Transverse colon (tissue), 4 donors: ENCODE measurements at places on chromosomes 1 and 21. TPM values are rescaled to one million over a fixed set of nuclear protein-coding genes. Genes with fewer than 3 reads are reported as not detected.
A peak's percentile ranks its signal among the peaks of the same experiment; 100 is the strongest.

- DNase-seq: no peak
- no peak overlapping the region for H3K27ac ChIP-seq
- no peaks in the 10 kb centered on the region for H3K4me1 ChIP-seq
- no peak overlapping the region for H3K4me3 ChIP-seq
- H3K36me3 ChIP-seq: peaks cover 2% of the 10 kb centered on the region
Observed at GRCh38 chr1:45635211-45635610, 11.4 kb upstream of the CCDC17 start.

GRCh38 chr1:108556066-108556465 lies 3.8 kb upstream of the EEIG2 start:
- no peak overlapping the region for H3K4me3 ChIP-seq
- no peaks in the 10 kb centered on the region for H3K27me3 ChIP-seq
- H3K4me1 ChIP-seq: peaks cover 18% of the 10 kb centered on the region

DNA sequence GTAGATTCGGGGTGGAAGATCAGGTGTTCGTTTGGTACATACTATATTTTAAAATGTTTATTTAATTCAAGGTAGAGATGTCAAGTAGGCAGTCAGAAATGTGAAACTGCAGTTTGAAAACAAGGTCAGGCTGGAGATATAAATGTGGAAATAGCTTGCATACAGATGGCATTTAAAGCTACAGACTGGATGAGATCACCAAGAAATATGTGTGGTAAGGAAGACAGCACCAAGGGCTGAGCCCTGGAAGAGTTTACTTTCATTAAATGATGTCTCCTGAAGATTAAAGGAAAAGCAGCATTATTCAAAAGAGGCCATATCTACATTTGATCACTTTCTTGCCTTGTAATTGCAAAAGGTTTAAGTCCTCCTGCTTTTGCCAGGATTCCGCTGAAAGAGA lies 271.3 kb downstream of the PTBP2 start:
- H3K4me1 ChIP-seq: no peaks in the 10 kb centered on the region
- H3K4me3 ChIP-seq: no peak overlapping the region
- no peak for DNase-seq
- no peaks in the 10 kb centered on the region for H3K36me3 ChIP-seq

- no peak overlapping the region for H3K4me3 ChIP-seq
- no peaks in the 10 kb centered on the region for H3K36me3 ChIP-seq
- no peaks in the 10 kb centered on the region for H3K27me3 ChIP-seq
- no peak for DNase-seq
- H3K4me1 ChIP-seq: no peaks in the 10 kb centered on the region
Observed at GRCh38 chr21:20306836-20307235, 691.4 kb upstream of the NCAM2 start.

DNA sequence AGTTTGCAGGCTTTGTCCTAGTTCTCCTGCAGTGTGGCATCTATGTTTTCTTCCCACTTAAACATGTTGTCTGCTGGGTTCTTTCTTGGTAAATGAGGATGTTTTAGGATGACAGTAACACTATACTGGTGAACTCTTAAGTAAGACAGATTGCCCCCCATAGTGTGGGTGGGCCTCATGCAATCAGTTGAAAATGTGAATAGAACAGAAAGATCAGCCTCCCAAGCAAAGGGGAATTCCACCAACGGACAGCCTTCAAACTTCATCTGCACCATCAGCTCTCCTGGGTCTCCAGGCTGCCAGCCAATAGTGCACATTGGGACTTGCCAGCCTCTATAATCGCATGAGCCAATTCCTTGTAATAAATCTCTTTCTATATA lies 10.7 kb upstream of the TARBP1 start:
- H3K27me3 ChIP-seq: no peaks in the 10 kb centered on the region
- no peak overlapping the region for H3K27ac ChIP-seq
- H3K36me3 ChIP-seq: no peaks in the 10 kb centered on the region
- H3K4me3 ChIP-seq: no peak overlapping the region
- DNase-seq: no peak

- H3K4me3 ChIP-seq: no peak overlapping the region
- no peak overlapping the region for H3K27ac ChIP-seq
- no peak for DNase-seq
Observed at GRCh38 chr1:156080241-156080862, 1.9 kb downstream of the MEX3A start.

DNA sequence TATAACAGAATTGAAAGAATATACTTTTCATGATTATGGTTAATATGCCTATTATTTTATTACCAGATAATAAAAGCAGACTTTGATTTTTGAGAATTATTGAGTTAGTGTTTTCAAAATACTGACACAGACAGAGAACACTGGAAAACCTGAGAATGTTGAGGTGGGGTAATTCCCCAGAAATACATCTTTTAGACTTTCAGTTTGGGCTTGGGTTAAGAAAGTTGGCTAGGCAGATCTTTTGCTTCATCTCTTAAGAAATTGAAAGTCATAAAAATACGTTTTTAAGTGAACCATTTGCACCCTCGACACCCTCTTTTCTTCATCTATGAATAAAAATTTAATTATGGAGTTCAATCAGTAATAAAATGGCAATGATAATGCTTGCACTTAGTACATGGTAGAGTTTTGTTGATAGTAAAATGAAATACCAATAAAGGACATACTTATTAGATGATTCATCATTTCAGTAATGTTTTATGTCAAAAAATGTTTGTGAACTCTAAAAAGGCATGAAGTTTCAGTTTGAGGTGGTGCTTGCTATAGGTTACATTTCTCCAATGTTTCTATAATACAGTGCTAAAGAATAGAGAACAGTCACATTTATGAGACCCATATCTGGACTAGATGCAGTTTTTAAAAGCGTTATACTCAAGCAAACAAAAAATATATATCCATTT lies 1.9 kb upstream of the SAMSN1 start:
- no peaks in the 10 kb centered on the region for H3K4me1 ChIP-seq
- H3K4me3 ChIP-seq: no peak overlapping the region
- no peaks in the 10 kb centered on the region for H3K36me3 ChIP-seq

DNA sequence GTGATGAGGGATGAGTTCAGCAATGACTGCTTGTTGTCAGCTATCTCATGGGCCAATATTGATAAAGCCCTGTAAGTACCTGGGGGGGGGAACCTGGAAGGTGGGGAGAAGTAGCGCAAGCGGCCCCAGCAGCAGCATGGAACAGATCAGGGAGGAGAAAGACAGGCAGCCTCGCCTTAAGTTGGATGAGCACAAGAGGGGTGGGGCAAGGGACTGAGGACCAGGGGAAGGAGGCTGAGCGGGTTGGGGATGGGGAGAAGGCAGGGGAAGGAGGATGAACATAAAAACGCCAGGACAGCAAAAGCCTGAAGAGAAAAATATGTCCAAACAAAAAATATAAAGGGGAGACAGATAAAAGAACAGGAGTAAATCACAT lies 70.6 kb downstream of the ALG14 start:
- no peaks in the 10 kb centered on the region for H3K27me3 ChIP-seq
- peaks cover 8% of the 10 kb centered on the region for H3K4me1 ChIP-seq
- peak overlapping the region; percentile 52 for H3K27ac ChIP-seq
- H3K36me3 ChIP-seq: no peaks in the 10 kb centered on the region
- no peak for DNase-seq

DNA sequence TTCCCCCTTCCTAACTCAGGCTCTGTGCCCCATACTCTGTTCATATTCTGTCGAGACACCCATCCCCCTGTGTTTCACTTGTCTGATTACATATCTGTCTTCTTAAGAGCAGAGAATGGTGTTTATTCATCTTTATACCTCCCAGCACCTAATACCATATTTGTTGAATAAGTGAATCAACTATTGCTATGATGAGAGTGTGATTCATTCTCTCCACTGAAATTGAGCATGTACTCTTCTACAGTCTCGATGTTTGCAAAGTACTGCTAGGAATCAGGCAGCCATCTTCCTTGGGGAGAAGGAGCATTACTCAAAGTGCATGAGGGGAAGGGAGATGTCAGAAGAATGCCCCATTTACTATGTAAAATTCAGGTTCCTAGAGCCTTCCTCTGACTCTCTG lies 27.0 kb downstream of the TBX15 start:
- no peak overlapping the region for H3K4me3 ChIP-seq
- H3K27me3 ChIP-seq: no peaks in the 10 kb centered on the region
- DNase-seq: no peak
- no peak overlapping the region for H3K27ac ChIP-seq
- H3K4me1 ChIP-seq: no peaks in the 10 kb centered on the region

DNA sequence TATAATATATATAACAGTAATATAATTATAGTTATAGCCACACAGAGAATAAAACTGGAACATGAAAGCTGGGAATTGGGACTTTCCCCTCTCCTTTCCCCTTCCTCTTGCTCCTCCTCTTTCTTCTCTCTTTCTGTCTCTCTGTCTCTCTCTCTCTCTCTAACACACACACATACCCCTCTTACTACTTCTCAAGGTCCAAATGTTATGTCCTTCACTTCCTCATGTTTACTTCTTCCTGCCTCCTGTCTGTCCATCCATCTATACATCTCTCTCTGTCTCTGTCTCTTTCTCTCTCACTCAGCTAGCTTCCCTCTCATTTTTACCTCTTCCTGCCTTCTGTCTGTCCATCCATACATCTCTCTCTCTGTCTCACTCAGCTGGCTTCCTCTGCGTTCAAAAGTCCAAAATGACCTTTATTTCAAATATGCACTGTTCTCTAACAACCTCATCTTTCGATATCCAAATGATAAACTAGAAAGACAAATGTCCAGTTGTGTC lies 261.1 kb downstream of the SIPA1L2 start:
- H3K36me3 ChIP-seq: no peaks in the 10 kb centered on the region
- peaks cover 12% of the 10 kb centered on the region for H3K4me1 ChIP-seq
- DNase-seq: no peak
- no peak overlapping the region for H3K4me3 ChIP-seq

GRCh38 chr1:226786550-226786949 lies 47.5 kb upstream of the ITPKB start:
- no peaks in the 10 kb centered on the region for H3K27me3 ChIP-seq
- no peak for DNase-seq
- H3K36me3 ChIP-seq: no peaks in the 10 kb centered on the region
- peaks cover 18% of the 10 kb centered on the region for H3K4me1 ChIP-seq
- H3K27ac ChIP-seq: peak overlapping the region; percentile 72
- H3K4me3 ChIP-seq: no peak overlapping the region

DNA sequence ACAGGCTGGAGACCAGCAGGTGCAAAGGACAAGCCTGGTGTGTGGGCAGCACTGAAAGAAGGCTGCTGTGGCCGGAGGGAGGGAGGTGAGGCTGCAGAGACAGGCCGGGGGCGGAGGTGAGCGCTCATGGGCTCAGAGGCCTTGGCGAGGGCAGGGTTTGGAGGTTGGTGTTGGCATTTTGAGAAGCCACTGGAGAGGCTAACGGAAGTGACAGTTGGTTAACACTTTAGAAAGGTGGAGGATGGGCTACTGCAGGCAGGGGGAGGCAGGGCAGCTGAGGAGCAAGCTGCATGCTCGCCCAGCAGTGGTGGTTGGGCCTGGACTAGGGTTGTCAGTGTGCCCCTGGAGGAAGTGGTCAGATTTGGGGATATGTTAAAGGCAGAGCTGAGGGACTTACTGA lies 37.5 kb downstream of the QSOX1 start:
- H3K4me1 ChIP-seq: no peaks in the 10 kb centered on the region
- no peaks in the 10 kb centered on the region for H3K36me3 ChIP-seq
- H3K4me3 ChIP-seq: no peak overlapping the region
- no peaks in the 10 kb centered on the region for H3K27me3 ChIP-seq
- no peak for DNase-seq
- no peak overlapping the region for H3K27ac ChIP-seq

- peak overlapping the region; percentile 78 for H3K4me3 ChIP-seq
- peaks cover 66% of the 10 kb centered on the region for H3K4me1 ChIP-seq
- DNase-seq: peak; percentile 34
- no peaks in the 10 kb centered on the region for H3K36me3 ChIP-seq
- H3K27me3 ChIP-seq: no peaks in the 10 kb centered on the region
- H3K27ac ChIP-seq: peak overlapping the region; percentile 95
Observed at GRCh38 chr1:19645411-19646251, 1.5 kb downstream of the NBL1 start.

DNA sequence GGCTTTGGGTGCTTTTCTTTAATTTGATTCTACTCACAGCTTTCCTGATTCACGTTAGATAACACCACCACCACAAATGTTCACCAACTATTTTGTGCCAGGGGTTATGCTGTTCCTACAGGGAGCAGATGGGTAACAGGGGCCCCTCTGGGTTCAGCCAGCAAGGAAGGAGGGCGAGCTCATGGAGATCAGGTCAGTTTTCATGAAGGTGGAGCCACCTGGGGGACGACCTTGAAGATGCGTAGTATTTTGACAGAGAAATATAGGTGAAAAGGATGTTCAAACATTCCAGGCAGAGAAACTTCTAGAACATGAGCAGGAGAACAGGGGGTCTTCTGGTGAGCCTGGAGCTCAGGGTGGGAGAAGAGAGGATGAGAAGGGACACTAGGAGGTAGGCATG lies 28.9 kb downstream of the KIAA0040 start:
- H3K36me3 ChIP-seq: no peaks in the 10 kb centered on the region
- H3K27ac ChIP-seq: no peak overlapping the region
- H3K4me1 ChIP-seq: no peaks in the 10 kb centered on the region
- DNase-seq: no peak
- H3K4me3 ChIP-seq: no peak overlapping the region

GRCh38 chr1:221442056-221442455 lies 299.8 kb downstream of the DUSP10 start:
- peaks cover 11% of the 10 kb centered on the region for H3K4me1 ChIP-seq
- H3K27me3 ChIP-seq: no peaks in the 10 kb centered on the region
- no peak overlapping the region for H3K4me3 ChIP-seq
- no peak for DNase-seq
- no peak overlapping the region for H3K27ac ChIP-seq
- H3K36me3 ChIP-seq: no peaks in the 10 kb centered on the region

DNA sequence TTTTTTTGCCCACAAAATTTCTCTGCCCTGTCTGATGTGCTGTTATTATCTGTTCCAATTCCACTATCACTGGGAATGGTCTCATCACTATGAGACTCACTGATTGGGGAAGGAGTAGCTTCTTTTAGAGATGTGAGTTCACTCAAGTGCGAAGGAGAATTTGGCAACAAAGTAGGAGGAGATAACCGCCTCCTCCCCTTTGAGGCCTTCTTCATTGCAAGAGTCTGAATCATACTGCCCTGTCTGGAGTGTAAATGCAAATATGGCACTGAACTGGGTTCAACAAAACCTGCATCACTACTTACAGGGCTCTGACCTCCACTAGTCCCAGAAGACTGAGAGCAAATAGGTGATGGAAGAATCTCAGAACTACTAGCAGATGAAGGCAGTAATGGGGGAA lies 83.4 kb downstream of the ASH1L start:
- no peak for DNase-seq
- no peaks in the 10 kb centered on the region for H3K27me3 ChIP-seq
- H3K27ac ChIP-seq: no peak overlapping the region
- H3K36me3 ChIP-seq: no peaks in the 10 kb centered on the region

- no peaks in the 10 kb centered on the region for H3K27me3 ChIP-seq
- no peaks in the 10 kb centered on the region for H3K36me3 ChIP-seq
- H3K4me3 ChIP-seq: no peak overlapping the region
Observed at GRCh38 chr1:76084029-76084627, 9.6 kb downstream of the ST6GALNAC3 start.

Gene PTGER3
- total RNA-seq: 4.8 TPM

Gene S100A9
- 24.0 TPM for total RNA-seq

Gene ADAMTS5
- total RNA-seq: 12.9 TPM

Gene HRNR
- not detected for total RNA-seq

Gene ZBTB8B
- total RNA-seq: not detected

Gene GNG12
- total RNA-seq: 134 TPM

Gene DONSON
- 6.5 TPM for total RNA-seq
